ENCODE measurements at places on chromosomes 4 and X. TPM values are rescaled to one million over a fixed set of nuclear protein-coding genes. Genes with fewer than 3 reads are reported as not detected.

- no peak for DNase-seq
These were observed 910.3 kb downstream of the STIM2 start for GRCh38 chr4:27770895-27771294.

GRCh38 chr4:170139764-170140163 is 50.0 kb upstream of the AADAT start:
- DNase-seq, result no peak

GRCh38 chrX:154317391-154317995 is 21.9 kb downstream of the TKTL1 start:
- no peak for DNase-seq

- DNase-seq, result no peak
These were observed 35.8 kb downstream of the BCOR start for GRCh38 chrX:40061871-40062524.

GRCh38 chr4:13733817-13734216 is 106.3 kb upstream of the BOD1L1 start:
- DNase-seq, result no peak

The VEGFD gene
- total RNA-seq, result not detected

The MAGEA12 gene
- total RNA-seq, result not detected

The VCX gene
- not detected for total RNA-seq

The RBM47 gene
- total RNA-seq, result 524 TPM

DNA sequence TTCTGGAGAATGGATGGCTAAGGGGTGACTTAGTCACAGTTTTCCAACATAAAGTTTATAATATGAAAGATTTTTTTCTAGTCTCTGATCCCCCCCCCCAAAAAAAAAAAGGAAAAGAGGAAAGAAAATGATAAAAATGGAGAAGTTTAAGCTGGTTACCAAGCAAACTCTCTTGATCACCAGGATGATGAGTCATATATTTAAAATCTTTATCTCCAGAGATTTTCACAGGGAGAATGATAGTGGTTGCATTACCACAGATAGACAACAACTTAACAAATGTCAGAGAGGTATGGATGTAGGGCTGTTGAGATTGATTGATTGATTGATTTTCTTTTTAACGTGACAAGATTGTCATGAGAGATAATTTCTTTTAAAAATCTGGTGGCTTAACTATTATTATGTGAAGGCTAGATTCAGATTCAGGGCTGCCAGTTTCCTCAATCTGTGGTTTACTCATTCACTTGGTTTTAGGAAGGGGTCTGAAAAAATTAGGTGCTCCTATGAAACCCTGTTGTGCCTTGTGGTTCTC is 13.3 kb upstream of the TEX13C start:
- DNase-seq, result no peak

DNA sequence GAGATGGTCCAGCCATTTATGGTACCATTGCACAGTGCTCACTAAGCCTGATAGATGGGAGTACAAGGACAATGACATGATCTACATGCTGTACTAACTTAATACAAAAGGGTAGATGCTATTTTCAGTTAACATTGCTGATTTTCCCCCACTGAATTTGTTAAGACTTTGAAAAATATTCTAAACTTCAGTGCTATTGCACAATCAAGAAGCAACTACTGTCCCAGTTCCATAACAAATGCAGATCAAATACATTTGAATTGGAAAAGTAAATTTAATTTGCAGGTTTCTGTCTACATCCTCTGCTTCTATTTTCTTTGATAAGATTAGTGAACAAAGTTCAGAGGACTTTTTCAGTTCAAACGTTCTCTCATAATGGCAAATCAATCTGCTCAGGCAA is 366.8 kb upstream of the FGF13 start:
- no peak for DNase-seq

- no peak for DNase-seq
These were observed 272.6 kb downstream of the GPM6A start for GRCh38 chr4:175539498-175539897.

GRCh38 chrX:66018585-66019309 is 21.1 kb downstream of the VSIG4 start:
- DNase-seq, result no peak

The HSD17B13 gene
- 1.1 TPM for total RNA-seq

DNA sequence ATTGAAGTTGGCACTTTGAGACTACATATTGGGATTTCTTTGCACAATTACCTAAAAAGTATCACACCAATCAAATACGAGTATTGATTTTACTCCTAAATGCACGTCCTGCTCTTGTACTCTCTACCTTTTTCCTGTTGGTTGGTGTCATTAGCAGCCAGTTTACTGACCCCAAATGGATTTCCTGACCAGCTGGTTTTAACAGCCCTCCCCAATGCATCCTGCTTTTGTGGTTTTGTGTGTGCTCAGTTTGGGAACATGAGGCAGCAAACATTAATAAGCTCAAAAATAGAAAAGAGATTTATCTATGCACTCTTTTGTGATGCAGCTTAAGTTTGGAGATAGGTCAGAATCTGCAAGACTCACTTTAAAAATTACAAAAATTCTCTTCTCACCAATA is 230.3 kb downstream of the MAPK10 start:
- DNase-seq, result no peak

- no peak for DNase-seq
These were observed 535.9 kb downstream of the IQCM start for GRCh38 chr4:149279776-149280175.

- no peak for DNase-seq
These were observed 345.4 kb downstream of the PPP1R2C start for GRCh38 chrX:42432552-42432951.

DNA sequence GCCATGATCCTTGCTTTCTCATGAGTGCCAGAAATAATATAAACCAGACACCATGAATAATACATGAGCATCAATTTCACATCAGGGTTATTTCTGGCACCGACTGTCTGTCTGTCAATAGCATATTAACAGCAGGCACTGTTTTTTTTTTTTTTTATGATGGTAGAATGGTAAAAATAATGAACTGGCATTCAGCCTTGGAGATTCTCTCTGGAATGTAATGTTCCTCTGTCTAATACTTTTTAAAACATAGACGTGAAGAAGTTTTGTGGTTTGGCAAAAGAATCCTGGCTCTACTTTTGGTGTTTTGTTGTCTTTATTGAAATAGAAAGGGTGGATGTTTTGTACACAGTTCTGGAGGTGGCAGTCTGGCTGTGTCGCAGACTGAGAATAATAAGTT is 874.6 kb upstream of the PRKX start:
- DNase-seq, result no peak

DNA sequence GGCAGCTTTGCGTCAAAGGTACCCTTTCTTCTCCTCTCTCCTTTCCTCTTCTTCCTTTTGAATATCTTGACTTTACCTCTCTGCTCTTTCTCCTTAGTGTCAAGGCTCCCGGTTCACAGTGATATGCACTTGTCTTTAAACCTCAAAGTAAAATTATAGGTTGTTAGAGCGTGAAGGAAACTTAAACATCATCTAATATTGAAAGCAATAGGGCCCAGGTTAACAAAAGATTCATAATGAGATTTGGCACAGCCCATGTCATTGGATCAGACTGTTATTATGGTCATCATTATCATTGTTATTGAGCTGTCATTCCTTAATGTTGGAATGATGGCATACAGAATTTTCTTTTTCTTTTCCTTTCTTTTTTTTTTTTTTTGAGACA is 32.5 kb downstream of the FTHL17 start:
- DNase-seq, result no peak

DNA sequence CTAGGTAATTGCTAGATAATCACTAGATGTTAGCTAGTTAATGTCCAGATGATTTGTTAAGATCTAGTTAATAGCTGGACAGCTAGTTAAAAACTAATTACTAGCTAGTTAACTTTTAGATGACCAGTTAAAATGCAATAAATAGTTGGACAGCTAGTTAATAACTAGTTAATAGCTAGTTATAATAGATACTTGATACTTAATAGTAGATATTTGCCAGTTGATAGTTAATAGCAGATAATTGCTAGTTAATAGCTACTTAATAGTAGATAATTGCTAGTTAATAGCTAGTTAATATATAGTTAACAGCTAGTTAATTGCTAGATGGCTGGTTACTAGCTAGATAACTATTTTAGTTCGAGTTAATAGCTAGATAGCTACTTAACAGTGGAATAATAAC is 631.4 kb upstream of the CT83 start:
- DNase-seq, result no peak

GRCh38 chrX:1807301-1807731 is 192.5 kb downstream of the ASMT start:
- no peak for DNase-seq

The DCAF4L1 gene
- total RNA-seq, result not detected

DNA sequence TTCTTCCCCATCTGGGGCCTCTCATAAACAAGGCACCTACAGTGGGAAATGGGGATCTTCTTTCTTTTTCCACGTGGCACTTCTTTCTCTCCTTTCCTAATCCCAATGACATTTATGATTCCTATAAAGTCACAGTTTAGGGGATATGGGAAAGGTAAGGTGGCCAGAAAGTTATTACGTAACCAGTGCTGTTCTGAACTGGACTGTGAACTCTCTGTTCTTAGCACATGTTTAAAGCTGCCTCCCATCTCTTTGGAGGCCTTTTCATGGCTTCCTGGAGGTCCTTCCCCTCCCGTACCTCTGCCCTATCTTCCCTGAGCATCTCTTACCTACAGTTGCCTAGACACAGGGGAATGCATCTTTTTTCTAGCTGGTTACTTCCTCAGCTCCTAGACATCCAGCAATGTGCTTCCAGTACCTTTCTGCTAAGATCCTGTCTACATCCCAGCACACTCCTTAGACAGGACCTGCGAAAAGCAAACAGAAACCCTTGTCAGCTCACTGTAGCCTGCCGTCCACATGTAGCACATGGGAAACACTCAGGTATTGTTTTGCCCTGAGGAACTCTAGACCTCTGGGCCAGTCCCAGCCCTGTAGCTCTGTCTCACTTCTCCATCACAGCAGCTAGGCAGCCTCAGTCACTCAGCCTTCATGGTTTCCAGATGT is 195.4 kb downstream of the NWD2 start:
- DNase-seq, result no peak

The SEL1L3 gene
- total RNA-seq, result 101 TPM

DNA sequence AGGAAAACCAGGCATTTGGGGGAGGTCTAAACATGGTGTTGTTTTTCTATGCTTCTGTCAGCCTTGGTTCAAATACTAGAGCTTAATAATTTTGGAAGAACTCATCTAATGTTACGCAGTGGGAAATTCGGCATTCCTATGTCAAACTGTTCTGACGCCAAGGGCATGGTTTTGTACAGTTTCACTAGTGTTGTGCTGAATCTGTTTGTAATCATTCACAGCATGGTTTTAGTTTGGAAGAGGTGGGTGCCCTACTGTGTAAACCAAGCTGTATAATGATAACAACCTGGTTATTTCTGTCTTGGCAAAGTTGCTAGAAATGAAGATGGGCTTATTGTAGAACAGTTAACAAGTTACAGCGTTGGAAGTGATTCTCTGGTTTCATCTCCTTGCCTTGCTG is 5.2 kb downstream of the DDX3X start:
- no peak for DNase-seq

DNA sequence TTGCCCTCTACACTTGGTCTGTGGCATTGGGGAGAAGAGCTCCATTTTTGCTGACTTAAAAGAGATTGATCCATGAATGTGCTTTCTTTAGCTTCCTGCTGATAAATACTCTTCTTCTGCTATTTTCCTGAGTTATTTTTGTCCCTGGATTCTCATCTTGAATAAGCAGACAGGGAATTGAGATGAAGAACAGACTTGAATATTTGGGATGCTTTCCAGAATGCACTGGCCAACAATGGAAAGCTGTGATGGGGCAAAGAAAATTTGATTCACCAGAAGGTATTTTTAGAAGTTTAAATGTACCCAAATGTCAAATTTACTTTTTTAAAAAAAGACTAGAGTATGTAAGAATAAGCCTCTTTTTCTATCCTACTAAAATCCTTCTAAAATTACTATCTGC is 309.9 kb upstream of the PPP1R2C start:
- DNase-seq, result no peak

GRCh38 chr4:96154676-96155075 is 314.8 kb downstream of the PDHA2 start:
- DNase-seq, result no peak

DNA sequence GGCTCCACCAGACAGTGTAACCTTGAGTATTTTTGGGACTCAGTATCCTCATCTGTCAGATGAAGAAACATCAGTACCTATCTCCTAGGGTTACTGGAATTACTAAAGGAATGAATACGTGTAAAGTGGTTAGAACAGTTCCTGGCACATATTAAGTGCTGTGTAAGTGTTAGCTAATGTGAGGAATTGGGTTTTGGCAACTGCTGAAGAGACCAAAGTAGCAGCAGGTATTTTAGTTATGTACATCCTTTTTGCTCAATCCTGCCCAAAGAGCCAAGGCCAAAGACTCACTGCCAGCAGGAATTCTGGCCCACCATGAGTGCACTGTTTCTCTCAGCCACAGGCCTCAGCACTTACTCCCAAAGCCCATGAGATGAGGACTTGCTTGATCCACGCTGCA is 16.7 kb upstream of the MCF2 start:
- no peak for DNase-seq

DNA sequence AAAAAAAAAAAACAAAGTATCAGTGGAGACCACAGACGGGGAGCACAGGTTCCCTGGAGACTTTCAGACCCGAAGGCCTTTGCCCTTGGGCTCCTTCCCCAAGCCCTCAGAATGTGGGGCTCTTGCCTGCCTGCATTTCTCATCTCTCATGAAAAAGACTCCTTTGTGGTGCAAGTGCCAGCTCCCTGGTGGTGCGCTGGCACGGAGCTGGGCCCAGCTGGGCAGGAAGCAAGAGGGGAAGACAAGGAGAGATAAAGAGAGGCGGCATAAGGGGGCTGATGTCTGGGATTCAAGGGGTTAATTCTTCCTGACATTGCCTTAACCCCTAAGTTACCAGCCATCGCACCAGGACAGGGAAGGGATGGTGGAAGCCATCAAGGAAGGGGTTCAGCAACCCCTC is 21.8 kb downstream of the NLGN3 start:
- no peak for DNase-seq

GRCh38 chr4:84875636-84876371 is 90.7 kb downstream of the WDFY3 start:
- no peak for DNase-seq

Measured in transverse colon (tissue), 4 donors.